NCI-H1417 (cell line): ENCODE measurements at places on chromosomes 13 and 19.

GRCh38 chr19:51552996-51553725, 17.9 kb upstream of the ZNF175 start:
- no peak for DNase-seq

- DNase-seq: no peak
Observed at GRCh38 chr13:66313413-66313812, 916.7 kb downstream of the PCDH9 start.

DNA sequence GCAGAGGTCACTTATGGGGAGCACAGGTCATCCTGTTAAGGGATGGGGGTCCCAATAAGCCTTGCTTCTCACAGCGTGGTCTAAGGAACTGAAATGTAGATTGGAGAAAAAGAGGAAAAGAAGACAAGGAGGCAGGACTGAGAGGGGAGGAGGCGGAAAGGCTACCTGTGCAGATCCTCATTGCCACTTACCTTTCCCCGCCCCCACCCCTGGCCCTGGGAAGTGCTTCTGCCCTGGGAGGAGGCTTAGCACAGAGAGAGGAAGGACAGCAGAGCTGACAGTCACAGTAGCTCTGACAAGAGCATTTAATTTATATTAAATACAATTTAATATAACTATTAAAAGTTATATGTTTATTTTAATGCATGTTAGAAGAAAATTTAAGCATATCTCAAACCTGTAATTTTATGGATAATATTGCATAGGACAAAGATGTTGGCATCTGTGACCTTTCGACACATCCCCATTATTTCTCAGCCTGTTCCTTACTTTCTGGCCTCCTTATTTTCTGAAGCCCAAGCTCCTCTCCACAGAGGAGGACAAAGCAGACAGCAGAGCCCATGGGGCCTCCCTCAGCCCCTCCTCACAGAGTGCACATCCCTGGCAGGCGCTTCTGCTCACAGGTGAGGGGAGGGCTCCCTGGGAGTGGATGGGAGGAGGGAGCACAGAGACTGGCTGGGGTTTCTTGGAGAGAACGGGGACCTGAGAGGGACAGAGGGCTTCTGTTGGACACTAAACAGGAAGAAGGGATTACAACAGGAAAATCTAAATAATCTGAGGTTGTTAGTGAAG, 23.4 kb downstream of the CEACAM21 start:
- peak; percentile 59 for DNase-seq

DNA sequence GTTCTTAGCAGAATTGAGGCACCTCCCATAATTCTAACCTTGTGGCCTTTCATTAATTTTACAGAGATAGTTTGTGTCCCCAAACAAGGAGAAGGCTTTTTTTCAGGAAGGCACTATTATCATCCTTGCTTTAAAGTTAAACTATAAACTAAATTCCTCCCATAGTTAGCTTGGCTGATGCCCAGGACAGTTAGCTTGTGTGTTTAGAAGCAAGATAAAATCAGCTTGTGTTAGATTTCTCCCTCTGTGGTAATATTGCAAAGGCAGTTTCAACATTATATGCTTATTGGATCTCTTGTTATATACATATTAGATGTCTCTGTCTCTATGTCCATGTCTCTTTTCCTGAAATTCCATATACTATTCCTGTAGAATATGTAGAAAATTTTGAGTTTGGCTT, 342.7 kb downstream of the TBC1D4 start:
- DNase-seq: no peak

DNA sequence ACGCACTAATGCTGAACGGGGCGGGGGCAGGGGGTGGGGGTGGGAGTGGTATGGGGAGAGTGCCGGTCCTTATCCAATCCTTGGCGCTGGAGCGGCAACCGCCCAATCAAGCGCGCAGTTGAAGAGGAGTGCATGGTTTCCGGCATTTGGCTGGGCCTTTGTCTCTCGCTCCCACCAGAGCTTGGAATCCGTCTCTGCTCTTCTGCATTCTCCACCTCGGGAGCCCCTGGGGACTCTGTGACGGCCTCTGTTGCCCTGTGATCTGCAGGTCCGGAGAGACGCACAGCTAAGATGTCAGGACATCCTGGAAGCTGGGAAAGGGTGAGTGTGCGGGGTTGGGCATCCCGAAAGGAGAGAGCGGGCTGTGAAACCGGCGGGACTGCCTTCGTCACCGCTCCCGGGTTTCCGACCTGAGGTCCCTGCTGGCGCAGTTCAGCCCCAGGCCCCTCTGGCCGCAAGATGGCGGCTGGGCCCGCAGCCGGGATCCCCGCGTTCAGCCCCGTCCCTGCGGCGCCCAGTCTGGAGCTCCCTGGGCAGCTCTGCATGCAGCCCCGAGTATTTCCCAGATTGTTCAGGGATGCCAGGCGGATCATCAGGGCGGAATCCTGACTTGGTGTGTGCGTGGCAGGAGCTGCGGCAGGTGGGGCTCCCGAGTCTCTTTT, 53.6 kb upstream of the ZNF254 start:
- DNase-seq: peak; percentile 86
